LHCN-M2 (cell line): ENCODE measurements at places on chromosomes 11 and 22. TPM values are rescaled to one million over a fixed set of nuclear protein-coding genes. Genes with fewer than 3 reads are reported as not detected.

- DNase-seq: no peak
Measured at GRCh38 chr22:49046546-49047361, 780.9 kb downstream of the BRD1 start.

DNA sequence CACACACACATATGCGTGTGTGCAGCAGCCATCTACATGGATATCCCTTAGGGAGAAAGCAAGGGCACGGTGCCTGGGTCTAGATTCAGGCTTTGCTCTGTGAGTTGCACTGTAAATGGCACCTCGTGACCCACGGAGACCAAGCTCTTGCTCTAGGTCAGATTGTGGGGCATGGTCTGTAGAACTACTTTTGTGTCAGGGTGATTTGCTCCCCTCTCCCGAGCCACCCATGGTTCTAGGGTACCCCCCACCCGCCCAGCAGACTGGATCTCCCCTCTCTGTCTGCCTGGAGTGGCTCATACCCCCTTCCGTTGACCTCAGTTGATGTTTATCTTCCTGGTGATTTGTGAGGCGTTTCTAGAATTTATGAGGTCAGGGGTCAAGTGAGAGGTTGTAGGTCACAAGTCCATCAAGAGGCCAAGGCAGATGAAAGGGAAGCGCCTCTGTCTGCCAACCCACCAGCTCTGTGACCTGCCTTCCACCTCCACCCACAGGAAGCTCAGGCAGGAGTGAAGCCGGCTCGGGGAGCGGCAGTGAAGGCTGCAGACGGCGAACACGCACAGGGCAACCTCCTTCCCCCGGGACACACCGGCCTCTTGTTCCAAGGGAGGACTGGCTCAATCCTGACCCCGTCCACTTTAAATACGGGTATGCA lies 76.2 kb upstream of the TTLL12 start:
- DNase-seq: no peak

OR52I2 gene
- total RNA-seq: not detected in 2 replicates

DNA sequence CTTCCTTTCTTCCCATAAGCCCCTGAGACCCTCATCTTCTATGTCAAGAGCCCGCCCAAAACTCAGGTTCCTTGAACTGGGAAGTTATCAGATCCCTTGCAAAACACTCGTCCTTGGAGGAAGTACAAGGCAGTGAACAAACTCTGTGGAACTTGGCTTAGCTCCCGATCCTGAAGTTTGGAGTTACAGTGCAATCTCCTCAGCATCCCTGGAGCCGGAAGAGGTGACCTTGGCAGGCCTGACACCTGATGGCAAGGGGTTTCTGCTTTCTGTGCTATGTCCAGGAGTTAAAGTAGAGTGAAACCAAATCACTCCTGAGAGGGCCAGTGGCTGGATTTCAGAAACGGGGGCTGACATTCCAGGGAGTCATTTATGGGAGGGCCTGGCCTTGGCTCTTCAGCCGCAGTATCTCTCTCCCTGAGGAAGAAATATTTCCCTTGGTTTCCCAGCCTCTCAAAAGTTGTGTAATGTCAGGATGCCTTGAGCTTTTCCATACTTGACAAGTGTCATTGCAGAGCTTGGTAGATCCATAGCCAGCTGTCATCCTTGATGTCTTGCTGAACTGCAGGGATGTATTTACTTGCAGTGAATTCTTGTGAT lies 1.9 kb upstream of the GRAMD1B start:
- no peak for DNase-seq

MS4A15 gene
- not detected in 2 replicates for total RNA-seq

GRCh38 chr11:34738237-34738636 lies 117.3 kb downstream of the EHF start:
- no peak for DNase-seq

RAB36 gene
- under 0.01 and 0.11 TPM in 2 replicates for total RNA-seq

C11orf21 gene
- not detected in 2 replicates for total RNA-seq

DNA sequence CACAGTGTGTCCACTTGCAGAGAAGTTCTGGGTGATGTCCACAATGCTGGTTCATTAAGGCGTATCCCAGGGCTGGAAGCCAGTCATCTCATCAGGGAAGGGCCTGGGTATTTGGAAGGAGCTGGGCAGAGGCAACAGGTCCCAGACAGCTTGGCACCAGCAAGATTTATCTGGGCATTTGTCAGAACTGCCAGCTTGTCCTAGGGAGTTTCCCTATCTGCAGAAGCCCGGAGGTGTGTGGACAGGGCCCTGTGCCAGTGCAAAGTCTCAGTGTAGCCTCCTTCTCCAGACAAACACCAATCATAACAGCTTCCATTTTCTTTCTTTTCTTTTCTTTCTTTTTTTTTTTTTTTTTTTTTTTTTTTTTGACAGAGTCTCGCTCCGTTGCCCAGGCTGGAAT lies 125.3 kb upstream of the TIMP3 start:
- no peak for DNase-seq

APOA1 gene
- total RNA-seq: not detected in 2 replicates

DNA sequence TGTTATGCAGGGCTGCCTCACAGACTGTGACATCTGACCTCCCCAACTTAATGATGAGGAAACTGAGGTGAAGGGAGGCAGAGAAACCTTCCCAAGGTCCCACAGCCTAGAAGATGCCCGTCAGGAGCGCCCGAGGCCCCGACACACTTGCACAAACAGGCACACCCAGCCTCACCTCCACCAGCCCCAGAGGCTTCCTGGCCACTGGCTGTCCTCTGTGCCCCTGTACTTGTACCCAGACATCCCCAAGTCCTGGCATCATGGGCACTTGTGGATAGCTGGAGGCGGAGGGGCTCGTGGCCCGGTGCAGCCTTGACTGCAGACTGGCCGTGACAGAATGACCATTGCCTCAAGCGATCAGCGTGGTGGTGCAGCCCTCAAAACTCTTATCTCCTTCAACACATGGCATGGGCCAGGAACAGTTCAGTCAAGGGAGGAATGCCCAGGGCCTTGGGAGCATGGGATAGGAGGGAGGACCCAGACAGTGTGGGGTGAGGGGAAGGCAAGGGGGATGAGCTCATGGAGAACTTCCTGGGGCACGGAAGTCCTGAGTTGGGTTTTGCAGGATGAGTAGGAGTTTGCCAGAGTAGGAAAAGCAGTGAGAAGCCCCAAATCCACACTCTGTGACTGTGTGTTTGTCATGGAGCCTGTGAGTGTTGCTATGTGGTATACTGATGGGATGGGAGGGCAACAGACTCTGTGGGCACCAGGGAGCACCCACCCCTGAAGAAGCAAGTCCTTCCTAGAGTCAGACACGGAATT lies 25.8 kb upstream of the PPARA start:
- peak; percentile 14 for DNase-seq

DNA sequence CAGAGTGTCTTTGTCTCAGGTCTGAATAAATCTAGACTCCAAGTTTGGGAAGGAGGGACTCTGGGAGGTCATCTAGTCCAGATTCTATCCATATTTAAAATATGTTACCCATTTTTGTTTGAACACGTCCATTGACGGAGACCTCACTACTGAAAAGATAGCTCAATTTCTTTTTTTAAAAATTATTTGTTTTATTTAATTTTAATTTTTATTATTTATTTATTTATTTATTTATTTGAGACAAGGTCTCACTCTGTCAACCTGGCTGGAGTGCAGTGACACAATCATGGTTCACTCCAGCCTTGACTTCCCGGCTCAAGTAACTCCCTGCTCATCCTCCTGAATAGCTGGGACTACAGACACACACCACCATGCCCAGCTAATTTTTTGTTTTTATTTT lies 89.5 kb upstream of the SNX19 start:
- no peak for DNase-seq

DNA sequence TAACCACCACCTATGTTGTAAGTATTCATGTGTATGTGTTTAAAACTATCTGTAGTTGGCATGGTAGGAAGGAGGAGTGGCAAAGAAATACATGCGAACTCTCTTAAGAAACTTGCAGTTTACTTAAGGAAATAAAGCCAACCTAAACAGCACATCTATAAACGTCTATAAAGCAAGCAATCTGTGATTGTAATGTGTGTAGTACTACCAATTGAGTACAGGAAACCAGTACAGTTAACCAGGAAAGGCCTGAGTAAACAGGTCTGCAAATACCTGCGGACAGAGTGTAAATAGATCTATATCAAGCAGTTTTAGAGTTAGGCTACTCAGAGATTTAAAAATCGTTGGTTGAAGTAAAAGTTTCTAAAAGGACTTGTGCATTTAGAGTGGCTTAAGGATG lies 59.5 kb upstream of the AMOTL1 start:
- no peak for DNase-seq

DNA sequence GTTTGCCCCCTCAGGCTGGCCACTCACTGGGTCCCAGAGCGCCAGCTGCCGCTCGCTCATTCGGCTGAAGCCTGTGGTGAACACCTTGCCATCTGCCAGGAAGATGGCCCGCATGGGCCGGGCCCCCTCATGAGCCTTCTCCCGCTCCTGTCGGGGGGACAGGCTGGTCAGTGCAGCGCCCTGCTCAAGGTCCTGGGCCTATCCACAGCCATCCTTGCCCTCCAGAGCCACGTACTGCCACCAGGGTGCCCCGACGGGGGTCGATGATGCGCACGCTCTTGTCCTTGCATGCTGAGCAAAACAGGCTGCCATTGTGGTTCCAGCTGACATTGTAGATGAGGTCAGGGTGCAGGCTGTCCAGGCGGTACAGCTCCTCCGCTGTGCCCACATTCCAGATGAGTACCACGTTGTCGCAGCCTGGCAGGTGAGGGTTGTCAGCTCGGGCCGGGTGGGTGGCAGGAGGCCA lies 2.1 kb downstream of the CORO1B start:
- DNase-seq: no peak

DNA sequence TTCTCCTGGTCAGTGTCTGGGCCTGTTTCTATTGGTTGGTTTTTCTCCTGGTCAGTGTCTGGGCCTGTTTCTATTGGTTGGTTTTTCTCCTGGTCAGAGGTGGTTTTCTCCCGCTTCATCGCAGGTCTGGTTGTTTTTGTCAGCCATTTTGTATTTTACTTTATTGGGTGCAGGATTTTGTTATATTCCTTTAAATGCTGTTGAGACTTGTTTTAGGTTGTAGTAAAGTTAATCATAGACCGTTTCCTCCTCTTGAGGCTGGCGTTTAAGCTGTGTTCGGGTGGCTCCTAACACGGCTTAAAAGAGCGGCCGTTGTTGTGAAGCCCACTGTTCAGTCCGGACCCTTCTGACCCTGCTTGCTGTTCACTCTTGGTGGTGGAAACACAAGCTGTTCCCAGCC lies 26.2 kb downstream of the ZBED4 start:
- no peak for DNase-seq

BTG4 gene
- total RNA-seq: 0.17 TPM in 1 of 2 replicates, not detected in the other

APOBEC3A gene
- not detected in 2 replicates for total RNA-seq

DNA sequence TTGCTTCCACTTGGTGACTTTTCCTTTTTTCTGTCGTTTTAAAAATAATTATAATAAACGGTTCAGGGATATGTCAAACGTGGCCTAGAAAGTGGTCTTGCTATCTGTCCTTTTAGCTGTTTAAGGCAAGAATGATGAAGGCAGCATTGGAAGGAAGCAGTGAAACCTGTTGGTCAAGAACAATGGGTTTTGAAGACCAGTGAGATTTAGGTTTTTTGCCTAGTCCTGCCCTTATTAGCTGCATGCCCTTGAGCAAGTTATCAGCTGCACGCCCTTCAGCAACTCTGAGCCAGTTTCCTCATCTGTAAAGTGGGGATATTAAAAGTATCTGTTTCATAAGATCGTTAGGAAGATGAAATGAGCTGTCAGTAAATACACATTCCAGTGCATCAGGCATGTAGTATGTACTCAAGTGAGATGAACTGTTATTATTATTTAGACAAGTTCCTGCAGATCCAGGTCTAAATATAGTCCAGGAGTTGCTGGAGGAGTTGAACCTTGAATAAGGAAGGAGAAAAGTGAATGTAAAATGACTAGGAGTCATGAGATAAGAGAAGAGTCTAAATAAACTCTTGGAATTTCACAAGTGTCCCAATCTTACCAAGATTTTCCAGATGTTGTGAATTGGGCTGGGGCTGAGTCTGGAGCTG lies 90.8 kb upstream of the HSD17B12 start:
- no peak for DNase-seq

GRCh38 chr11:72336163-72336562 lies 92.2 kb upstream of the PHOX2A start:
- no peak for DNase-seq

DNA sequence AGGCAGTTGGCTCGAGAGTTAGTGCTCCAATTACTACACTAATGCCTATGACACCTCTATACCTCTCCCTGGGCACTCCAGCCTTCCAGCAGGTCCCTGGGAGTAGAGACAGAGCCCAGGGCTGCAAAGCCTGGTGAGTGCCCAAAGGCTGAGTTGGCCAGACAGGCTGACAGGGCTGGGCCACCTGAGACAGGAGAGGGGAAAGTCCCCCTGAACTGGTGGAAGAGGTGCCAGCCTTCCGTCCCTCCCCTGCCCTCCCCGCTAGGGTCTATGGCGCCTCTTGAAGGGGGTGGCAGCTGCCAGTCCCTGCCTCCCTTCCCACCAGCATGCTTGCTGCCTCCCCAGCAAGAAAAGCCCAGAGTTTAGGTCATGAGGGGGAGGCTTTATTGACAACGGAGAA lies 3.0 kb downstream of the KCNJ11 start:
- DNase-seq: no peak

GRCh38 chr11:114183044-114183511 lies 113.1 kb upstream of the NNMT start:
- DNase-seq: no peak

DNA sequence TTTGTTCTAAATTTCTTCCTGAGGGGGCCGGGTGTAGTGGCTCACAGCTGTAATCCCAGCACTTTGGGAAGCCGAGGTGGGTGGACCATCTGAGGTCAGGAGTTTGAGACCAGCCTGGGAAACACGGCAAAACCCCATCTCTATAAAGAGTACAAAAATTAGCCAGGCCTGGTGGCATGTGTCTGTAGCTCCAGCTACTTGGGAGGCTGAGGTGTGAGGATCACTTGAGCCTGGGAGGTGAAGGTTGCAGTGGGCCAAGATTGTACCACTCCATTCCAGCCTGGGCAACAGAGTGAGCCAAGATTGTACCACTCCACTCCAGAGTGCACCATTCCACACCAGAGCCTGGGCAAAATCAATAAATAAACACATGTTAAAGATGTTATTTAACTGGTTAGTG lies 20.6 kb upstream of the TOP3B start:
- DNase-seq: no peak

DNA sequence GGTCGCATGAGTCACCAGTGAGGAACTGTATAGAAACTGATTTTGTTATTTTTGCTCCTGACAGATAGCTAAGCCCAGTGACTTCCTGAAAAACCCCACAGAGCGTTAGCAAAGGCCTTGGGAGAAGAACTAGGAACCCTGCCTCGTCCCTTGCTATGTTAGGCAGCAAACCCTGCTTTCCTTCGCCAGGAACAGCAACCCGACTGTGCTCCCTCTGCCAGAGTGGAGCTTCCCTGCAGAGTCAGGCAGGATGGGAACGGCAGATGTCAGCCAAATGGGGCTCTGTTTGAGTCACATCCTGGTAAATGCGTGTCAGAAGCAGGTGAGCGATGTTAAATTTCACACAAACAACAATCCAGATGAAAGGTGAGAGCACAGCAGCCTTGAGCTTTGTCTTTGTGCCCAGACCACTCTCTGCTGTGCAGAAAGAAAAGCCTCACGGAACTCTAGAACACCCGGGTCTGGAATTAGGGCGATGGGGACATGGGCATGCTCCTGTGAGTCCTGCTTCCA lies 186.6 kb downstream of the ADAMTS15 start:
- DNase-seq: peak; percentile 70

GRCh38 chr11:12200279-12200990 lies 90.0 kb downstream of the MICAL2 start:
- peak; percentile 71 for DNase-seq
